ENCODE measurements at places on chromosomes 13 and 19.

DNA sequence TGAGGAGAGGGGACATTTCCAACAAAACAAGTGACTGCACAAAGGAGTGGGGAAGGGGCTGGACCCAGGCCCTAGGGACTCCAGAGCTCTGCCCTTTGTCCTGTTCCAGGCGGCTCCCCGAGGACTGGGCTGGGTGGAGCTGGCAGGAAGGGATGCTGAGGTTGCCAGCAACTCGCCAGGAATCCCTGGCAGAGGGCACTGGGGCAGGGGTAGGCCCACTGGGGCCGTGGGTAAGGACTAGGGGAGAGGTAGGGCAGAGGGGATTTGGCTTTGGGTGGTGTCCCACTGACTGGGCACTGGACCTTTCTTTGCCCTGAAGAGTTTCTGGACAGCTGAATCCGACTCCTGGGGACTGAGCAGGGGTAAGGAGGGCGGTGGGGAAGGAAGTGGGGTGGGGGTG, 7.9 kb downstream of the LIPE start:
- no peak for DNase-seq

DNA sequence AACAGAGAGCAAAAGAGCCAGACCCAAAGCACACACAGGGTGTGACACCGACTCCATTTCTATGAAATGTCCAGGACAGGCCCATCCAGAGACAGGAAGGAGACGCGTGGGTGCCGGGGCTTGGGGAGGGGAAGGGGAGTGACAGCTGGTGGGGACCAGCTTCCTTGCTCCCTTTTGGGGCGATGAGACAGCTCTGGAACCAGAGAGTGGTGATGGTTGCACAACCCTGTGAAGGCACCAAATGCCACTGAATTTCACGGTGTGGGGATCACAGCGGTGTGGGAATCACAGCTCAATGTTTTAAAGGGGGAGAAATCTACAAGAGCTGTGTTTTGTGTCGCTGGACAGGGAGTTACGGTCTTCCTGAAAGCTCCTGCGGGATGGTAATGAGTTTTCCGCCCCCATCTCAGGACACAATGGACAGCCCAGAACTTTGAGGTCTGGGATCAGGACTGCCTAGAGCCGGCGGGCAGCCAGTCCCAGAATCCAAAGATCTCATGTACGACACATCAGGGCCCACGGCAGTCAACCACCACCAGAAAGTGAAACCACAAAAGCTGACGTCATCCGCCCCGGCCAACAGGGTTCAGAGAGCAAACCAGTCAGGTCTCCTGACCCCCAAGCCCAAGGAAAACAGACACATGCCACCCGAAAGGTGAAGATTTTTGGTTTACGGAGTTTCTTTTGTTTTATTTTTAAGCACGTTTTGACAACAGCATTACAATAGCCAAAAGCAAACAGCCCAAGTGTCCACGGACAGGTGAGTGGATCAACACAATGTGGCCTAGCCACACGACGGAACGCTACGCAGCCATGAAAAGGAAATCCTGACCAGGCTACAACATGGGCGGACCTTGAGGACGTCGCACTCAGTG, 7.3 kb downstream of the SGTA start:
- DNase-seq: peak; percentile 86

DNA sequence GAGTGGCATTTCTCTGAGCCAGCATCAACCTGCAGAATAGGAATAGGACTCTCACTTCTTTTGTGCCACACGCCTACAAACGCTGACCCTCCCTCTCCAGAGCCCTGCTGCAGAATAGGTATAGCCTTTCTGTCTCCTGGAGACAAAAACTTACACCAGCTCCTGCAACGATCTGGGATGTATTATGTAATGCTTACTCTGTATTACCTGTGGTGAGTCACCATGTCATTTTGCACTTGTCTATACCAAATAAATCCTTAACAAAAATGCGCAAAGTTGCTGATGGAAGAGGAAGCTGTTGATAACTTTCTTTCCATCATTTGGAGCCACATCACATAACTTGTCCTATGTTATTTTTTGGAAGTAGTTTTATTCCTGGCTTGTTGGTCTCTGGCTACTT, 155.8 kb upstream of the FNDC3A start:
- DNase-seq: no peak

DNA sequence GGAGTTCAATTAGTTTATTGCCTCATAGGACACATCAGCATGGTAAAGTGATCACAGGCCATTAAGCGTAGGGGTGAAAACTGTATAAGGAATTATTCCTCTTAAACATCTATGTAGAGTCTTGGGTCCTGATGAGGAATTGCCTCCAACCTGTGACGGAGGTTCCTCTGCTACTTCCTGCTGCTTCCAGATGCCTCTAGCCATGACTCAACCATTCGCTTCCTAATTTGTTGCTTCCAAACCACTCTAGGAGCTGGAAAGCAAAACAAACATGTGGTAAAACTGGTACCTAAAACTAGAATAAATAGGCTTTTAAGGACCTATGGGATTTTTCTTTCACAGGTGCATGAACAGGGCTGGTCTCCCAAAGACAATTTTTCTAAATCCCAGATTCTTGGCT, 253.8 kb downstream of the KLF12 start:
- no peak for DNase-seq

GRCh38 chr13:90686442-90686841, 661.0 kb upstream of the MIR17HG start:
- peak; percentile 61 for DNase-seq

DNA sequence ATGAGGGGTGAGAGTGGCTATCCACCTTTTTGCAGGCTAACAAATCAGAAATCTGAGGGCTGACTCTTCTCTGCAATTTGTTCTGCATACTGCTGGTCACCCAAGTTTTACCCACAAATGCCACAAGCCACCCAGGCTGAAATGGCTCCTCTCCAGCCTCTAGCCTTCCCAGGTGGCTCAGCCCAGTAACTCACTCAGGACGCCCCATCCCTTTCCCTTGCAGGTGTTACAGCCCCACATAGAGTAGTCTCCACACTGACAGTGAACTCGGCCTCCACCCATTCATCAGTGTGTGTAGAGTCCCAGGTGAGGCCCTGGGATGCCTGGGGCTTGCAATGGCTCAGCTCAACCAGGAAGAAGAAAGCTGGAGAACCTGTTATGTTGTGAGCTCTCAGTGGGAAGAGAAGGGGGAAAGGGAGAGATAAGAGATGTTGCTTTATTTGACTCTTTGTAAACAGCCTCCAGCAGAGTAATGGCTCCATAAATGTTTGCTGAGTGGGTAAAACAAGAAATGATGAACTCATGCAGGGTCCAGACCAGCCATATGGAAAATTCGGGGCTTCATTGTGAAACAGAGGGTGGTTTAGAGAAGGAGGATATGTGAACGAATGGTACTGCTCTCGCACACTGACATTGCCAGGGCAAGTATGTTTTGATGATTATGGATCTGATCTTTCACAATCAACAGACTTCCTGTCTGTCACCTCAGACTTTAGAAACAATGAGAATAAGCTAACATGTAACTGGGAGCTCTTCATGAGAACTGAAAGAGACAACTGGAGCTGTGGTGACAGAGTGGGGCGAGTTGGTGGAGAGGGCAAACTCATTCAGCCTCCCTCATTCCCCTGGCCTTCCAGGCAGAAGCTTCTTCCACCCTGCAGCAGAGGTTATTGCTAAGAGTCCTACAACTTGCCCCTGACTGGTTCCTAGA, 74.2 kb upstream of the RFC3 start:
- DNase-seq: peak; percentile 11

- DNase-seq: no peak
These were observed 171.6 kb upstream of the ZNF507 start for GRCh38 chr19:32173836-32174235.

DNA sequence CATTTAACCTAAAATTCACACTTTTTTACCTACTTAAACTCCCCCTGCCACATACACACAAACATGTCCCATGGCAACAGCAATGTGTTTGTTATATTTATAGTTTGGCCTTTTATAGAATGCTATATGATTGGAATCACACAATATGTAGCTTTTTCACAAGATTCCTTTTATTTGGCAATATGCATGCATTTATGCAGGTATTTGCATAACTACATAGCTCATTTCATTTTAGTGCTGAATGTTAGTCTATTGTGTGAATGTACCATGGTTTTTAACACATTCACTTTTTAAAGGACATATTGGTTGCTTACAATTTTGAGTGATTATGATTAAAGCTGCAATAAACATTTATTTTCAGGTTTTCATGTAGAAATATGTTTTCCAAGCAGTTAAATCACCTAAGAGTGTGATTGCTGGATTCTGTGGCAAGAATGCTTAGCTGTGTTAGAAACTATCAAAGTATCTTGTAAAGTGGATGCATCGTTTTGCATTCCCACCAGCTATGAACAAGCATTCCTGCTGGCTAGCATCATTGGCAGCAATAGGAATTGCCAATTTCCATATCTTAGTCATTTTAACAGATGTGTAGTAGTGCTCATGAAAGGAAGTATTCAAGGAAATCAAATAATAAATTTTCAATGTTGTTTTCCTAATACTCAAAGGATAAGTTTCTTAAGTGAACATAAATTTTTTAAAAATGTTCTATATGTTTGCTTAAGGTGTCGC, 557.0 kb downstream of the SLITRK1 start:
- no peak for DNase-seq

DNA sequence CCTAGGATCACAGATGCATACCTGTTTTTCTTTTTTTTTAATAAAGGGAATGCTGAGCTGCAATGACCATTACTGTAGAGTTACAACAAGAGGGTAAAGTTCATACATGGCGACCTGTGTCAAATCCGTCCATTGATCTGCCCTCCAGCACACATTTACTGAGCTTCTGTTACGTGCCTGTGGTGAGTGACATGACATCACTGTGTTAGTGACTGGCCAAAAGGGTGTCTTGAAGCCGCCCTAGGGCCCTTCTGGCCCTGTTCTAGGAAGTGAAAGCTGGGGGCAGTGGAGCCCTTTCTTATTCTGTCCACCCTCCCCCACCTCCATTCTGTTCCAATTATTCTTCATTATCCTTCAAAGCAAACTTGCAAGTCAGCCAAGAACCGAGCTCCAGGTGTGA, 66.3 kb downstream of the ZIC5 start:
- DNase-seq: no peak

DNA sequence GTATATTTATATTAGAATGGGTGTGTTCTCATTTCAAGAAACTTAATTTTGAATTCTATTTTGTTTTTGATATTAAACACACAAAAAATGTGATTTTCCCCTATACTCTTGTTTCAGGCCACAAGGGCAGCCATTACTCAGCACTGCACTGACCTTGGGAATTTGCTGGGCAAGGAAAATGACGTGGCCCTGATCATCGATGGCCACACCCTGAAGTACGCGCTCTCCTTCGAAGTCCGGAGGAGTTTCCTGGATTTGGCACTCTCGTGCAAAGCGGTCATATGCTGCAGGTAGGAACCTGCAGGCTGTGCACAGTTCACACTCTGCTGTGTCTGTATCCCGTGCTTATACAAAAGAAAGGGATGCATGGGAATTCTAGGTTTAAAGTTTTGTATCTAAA, 327.3 kb downstream of the ATP8A2 start:
- no peak for DNase-seq

GRCh38 chr13:71610876-71611275, 256.1 kb downstream of the DACH1 start:
- no peak for DNase-seq

GRCh38 chr19:7492142-7492541, 3.3 kb upstream of the PEX11G start:
- peak; percentile 98 for DNase-seq

DNA sequence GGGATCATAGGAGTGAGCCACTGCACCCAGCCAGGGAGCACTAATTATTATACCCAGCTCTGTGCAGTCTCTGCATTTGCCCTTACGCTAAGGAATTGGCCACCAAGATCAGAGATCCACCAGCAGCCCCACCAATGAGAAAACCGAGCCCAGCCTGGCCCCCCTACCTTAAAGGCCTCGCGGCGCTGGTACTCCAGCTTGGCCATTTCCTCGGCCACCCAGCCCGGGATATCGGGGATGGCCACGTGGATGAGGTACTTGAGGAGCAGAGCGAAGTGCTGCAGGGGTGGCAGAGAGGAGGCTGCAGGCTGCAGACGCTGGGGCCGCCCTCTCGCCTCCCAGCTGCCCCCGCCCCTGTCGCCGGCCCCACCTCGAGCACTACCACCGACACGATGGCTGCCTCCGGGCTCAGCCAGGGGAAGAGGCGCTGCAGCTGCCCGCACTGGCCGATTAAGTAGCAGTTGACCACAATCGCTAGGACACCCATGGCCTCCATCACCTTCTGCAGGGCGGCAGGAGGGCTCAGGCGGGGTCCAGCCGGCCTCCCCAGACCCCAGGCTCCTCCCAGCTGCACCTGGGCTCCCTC, 7.5 kb downstream of the ANO8 start:
- no peak for DNase-seq

DNA sequence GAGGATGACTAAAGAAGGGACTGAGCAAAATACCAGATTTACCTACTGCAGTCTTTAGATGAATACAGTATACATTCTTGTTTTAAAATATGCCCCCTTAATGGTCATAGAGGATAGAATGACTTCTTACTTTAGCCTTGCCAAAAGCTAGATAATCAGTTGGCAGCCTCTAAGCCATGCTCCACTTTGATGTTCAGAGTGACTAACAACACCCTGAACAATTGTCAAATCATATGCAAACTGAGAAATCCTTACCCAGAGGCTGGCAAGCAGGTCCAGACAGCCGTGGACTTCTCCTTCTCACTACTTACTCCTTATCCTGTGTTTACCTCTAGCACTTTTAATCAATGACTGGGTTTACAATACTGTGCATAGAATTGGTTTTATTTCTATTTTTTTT, 23.6 kb upstream of the PHF11 start:
- DNase-seq: no peak

- no peak for DNase-seq
These were observed 101.2 kb downstream of the ZNF536 start for GRCh38 chr19:30473334-30473867.

DNA sequence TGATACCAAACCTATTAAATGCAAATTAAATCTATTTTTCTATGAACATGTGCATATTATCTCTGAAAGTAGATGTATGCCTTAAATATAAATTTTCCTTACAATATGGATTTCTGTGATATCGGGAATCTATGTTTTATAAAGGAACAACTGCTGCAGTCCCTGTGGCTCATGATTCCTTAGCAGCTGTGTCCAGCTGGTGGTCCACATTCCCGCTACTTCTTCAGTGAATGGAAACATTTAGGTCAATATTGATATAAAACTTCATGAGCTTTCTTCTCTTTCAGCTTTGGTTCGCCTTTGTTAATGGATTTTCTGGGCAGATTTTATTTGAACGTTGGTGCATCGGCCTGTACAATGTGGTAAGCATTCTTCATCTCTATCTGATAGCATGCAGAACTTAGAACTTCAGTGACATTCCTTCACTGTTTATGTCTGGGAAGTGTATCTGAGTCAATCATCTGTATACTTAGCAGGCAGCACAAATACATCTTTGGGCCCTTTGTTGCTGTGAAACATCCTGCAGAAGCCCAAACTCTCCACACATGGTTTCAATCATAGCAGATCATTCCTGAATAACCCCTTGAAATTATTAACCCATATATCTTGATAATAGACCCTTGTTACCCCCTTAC, 223.9 kb downstream of the SHISA2 start:
- DNase-seq: no peak

DNA sequence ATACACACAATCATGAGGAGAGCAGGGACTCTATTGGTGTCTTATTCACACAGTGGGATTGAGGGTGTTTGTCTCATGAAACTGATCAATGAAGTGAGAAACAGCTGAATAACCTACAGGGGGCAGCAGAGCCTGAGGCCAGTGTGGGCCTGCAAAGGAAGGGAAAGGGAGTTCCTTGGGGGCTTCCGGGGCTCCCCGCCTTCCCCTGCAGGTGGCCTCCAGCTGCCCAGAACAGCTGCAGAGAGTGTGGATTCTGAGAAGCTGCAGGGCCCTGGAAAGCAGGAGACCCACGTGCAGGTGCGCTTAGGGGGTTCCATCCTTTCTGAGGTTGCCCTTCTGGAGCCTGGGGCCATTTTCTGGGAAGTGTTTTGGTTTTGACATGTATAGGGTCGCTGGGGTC, 20.1 kb downstream of the ZNF763 start:
- DNase-seq: no peak

- DNase-seq: no peak
These were observed 11.1 kb downstream of the SAE1 start for GRCh38 chr19:47141695-47142094.

Data from inflammatory macrophage (primary cell).